ENCODE measurements at places on chromosomes 2 and 18. TPM values are rescaled to one million over a fixed set of nuclear protein-coding genes. Genes with fewer than 3 reads are reported as not detected.

Gene TUBB8B
- 0.78 TPM for total RNA-seq

Gene FOXI3
- total RNA-seq: not detected

Gene FER1L5
- not detected for total RNA-seq

Gene CTIF
- 45.6 TPM for total RNA-seq

Gene AGXT
- not detected for total RNA-seq

Gene IL36RN
- 1.7 TPM for total RNA-seq

Gene UGT1A9
- total RNA-seq: not detected

Gene KATNAL2
- total RNA-seq: 0.89 TPM

Gene DLX1
- not detected for total RNA-seq

Gene ASB18
- not detected for total RNA-seq

Gene FKBP1B
- 8.6 TPM for total RNA-seq

Gene NT5DC4
- total RNA-seq: not detected

Gene FBXO48
- total RNA-seq: 0.57 TPM

Gene PDCD1
- total RNA-seq: 0.19 TPM

DNA sequence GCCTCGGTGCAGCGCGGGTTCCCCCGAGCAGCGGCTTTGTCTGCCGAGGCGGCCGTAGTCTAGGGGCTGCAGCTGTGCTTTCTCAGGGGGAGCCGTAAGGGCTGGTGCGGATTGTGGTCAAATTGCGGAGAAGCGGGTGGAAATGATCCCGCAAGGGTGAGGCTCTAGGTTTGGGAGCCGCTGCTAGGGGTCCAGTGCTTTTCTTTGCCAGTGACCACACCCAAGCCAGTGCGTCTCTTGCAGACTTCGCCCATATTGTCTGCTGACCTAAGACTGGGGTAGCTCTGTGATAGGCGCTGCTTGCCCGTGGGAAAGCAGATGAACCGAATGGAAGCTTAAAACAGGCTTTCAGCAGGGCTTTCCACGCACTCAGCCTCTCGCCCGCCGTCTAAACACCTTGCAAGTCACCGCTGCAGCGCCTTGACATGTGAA lies 2.1 kb downstream of the DPYSL5 start:
- ATAC-seq: no peak

- ATAC-seq: no peak
Observed at GRCh38 chr2:165475277-165476004, 5.9 kb downstream of the CSRNP3 start.

- no peak for ATAC-seq
Observed at GRCh38 chr2:97993926-97994325, 1.8 kb downstream of the TMEM131 start.

GRCh38 chr2:12031866-12032265 lies 285.4 kb downstream of the LPIN1 start:
- ATAC-seq: no peak

DNA sequence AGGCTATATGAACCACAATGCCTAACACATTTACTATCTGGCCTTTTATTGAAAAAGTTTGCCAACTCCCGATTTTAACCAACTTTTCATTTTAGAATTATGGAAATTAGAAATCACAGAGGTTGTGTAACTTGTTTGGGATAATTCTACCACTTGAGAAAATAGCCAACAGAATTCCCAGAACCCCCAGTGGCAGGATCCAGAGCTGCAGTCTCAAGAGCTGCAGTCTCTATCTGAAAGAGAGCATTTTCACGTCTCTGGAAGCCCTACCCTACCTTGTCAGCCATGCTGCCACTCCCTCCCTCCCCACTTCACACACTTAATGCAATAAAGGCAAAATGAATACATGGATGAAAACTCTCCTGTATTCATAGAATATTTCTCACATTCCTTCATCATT lies 23.4 kb upstream of the TSPYL6 start:
- no peak for ATAC-seq

DNA sequence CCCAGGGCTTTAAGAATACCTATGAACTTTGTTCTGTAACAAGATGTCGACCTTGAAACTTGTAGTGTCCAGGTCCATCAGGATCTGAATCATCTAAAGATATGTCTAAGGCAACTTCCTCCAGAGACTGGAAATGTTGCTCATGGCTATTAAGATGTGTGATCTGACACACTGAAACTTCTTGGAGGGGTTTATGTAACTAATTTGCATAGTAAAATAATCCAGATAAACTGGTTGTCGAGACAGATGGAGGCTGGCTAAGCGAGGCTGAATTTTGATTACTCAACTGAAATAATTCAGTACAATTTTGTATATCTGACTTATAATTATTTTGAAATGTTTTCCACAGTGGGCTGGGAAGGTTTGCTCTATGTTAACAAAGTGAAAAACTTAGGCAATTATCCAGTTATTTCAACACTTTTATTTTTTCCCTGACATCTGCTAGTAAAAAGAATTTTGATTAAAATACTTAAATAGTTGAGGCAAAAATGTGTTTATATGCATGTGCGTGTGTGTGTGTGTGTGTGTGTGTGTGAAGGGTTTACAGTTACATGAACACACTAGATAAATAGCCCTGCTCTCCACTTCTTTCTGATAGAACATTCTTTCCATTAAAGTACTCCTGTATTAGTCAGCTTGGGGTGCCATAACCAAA lies 11.4 kb upstream of the MAP3K20 start:
- ATAC-seq: peak; percentile 83

DNA sequence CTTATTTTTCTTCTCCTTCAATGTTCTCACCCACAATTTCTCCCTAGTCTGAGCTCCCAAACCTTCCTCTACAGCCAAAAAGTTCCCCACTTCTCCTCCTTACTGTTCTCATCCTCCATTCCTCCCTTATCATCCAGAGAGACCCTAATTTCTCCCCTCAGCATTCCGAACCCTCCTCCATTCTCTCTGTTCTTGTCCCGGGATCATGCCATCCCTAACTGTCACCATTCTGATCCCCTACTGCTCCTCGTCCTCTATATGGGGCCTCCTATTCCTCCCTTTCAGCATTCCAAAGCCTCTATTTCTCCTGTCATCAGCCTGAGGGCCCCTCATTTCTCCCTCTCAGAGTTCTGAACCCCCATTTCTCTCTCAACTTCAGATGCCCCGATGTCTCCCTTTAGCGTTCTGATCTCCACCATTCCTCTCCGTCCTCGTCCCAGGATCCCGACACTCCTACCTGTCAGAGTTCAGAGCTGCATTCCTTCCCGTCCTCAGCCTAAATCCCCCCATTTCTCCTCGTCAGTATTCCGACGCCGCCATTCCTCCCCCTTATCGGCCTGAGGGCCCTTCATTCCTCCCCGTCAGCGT lies 522 bp downstream of the MBD1 start:
- ATAC-seq: no peak

GRCh38 chr2:60554074-60554645 lies 706 bp upstream of the BCL11A start:
- no peak for ATAC-seq

GRCh38 chr2:233912691-233913423 lies 4.3 kb upstream of the TRPM8 start:
- no peak for ATAC-seq

DNA sequence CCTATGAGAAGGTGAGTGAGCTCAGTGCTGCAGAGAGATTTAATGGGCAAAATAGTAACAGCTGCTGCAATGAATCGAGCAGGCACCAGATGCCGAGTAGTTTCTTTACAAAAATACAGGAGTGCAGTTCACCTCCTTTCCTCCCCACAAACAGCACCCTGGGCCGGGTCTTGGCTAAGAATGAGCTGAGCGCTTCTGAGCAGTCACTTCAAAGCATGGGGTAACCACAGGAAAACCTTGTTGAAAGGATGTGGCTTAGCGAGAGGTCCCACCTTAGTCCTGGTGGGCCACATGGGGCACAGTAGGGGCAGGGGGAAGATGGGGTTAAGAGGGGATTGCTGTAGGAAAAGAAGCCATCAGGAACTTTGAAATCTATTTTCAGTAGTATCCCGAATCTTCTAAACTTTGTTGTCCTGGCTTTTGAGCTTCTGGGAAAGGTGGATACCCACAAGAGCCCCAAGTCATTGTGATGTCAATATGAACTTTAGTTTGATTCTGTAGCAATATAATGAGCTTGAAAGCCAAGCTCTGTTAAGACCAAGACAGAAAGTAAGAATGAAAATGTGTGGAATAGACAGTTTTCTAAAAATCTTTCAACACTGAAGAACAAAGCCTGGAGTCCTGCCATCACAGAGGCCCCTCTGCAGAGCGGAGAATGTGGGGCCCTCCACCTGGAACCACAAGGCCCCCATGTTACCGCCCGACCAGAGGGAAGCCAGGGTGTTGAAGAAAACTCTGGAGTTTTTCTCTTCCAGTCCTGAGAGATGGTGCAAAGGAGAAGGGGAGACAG lies 101.0 kb upstream of the ZNF236 start:
- ATAC-seq: no peak

- ATAC-seq: no peak
Observed at GRCh38 chr2:57806449-57806968, 240.1 kb upstream of the VRK2 start.

- peak; percentile 25 for ATAC-seq
Observed at GRCh38 chr2:88452565-88452905, at the start of gene FOXI3. Gene FOXI3, minus strand, starts transcription at chr2:88452693. Its CDS starts 158 bp downstream, at chr2:88452535.

DNA sequence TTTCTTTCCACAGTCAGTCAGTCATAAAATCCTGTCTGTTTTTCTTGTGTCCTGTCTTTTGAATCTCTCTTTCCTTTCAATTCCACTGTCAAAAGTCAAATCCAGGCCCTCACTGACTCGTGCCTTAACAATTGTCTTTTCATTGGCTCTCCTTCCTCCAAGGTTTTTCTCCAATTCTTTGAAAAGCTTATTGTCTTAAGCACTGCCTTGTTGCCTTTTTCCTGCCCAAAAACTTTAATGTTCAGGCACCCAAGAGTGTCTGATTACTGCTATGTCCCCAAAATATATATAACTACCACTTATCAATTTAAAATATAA lies 13.9 kb upstream of the SULT1C4 start:
- no peak for ATAC-seq

GRCh38 chr2:159000072-159000471 lies 31.6 kb downstream of the TANC1 start:
- no peak for ATAC-seq

GRCh38 chr2:40226637-40227036 lies 225.3 kb downstream of the SLC8A1 start:
- ATAC-seq: no peak

DNA sequence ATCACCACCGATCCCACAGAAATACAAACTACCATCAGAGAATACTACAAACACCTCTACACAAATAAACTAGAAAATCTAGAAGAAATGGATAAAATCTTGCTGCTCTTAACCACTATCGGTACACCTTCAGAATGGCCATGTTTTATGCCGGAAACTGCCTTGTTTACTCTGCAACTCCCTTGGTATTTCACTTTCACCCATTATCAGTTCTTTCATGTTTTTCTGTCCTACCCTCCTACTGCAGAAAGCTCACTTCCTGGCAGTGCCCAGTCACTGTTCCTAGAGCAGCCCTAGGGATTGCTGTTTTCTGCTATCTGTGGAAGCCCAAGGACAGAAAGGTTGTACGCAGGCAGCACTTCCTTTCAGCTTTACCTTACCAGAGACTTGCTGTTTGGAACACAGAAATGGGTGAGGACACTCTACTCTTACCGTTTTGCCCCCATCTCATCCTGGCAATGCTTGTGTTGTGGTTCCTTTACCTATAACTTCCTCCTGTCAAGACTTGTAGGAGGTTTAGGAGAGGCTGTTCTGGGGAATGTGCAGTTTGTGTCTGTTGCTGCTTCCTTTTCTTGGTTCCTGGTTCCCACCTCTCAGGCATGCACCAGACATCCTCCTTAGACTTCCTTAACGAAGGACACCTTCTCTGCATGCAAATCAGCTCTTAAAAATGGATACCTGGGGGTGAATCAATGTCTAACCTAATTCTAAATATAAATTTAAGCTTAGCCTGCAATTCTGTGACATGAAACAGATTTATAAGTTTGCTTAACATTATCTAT lies 394.4 kb downstream of the SPAG16 start:
- no peak for ATAC-seq

GRCh38 chr2:165837122-165837521 lies 43.1 kb upstream of the GALNT3 start:
- ATAC-seq: no peak

- peak; percentile 77 for ATAC-seq
Observed at GRCh38 chr2:42961385-42961811, 169.0 kb upstream of the HAAO start.

- ATAC-seq: no peak
Observed at GRCh38 chr2:75810611-75811330, 100.1 kb upstream of the GCFC2 start.

All from gastroesophageal sphincter (tissue), 4 donors.